ENCODE measurements at places on chromosomes 16 and 17.

DNA sequence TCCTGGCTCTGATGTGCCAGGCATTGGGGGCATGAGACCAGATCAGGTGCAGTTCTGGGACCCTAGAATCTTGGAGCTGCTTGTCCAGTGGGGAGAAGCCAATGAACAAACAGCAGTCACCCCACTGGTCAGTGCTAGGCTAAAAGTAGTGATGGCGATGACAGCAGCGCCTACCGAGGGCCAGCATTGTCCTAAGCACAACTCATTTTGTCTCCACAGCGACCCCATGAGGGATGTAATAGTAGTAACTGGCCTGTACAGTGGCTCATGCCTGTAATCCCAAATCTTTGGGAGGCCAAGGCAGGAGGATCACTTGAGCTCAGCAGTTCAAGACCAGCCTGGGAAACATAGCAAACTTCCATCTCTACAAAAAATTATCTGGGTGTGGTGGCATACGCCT is 6.2 kb downstream of the SMCR8 start:
- DNase-seq = no peak

DNA sequence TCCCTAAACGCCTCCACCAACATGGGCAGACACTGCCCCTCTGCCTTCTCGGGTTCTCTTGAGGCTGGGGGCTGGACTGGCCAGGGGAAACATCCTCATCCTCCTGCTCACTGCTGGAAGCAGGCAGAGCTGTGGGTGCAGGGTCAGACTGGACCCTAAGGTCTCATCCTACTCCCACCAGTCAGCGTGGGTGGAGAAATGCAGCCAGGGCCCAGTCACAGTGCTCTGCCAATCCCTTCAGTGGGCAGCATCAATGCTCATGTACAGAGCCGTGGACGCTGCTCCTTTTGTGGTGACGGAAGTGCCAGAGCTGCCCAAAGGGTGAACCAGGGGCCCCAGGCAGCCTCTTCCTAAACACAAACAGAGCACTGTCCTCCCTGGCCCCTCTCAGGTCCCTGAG is 13.4 kb upstream of the TBX2 start:
- DNase-seq = no peak

DNA sequence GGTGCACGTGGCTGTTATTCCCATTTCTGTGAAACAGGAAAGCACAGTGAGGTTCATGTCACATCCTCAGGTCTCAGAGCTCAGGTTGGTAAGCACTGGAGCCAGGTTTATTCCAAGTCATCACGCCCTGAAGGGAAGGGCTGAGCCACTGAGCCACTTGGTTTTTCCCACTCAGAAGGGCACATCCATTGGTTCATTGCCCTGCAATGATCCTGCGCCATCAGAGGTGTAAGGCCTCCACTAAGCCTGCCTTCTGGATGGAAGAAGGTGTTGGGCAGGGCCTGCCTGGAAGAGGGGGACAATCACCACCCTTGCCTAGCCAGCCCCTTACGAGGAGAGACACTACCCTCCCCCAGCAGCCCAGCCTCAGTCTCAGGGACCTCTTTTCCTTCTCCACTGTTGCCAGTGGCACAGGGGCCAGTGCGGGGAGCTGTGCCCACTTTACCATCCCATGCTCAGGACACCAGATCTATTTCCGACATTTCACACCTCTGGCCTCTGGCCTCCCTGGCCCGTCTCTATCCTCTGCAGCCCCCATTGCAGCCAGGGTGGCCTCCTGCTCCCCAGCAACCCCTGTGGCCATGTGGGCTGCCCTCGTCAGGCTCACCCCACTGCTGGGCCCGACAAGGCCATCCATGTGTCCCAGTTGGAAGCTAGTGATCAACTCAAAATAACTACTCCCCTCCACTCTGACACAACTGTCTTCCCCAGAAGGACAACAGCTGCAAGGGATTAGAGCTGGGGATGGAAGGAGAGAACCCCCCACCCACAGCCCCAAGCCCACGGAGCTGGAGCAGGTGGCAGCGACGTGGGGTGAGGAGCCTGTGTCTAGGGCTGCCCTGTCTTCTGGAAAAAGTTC is 29.9 kb downstream of the CFAP20 start:
- no peak for DNase-seq

GRCh38 chr17:50943575-50943933 is 77.4 kb upstream of the TOB1 start:
- DNase-seq = no peak

DNA sequence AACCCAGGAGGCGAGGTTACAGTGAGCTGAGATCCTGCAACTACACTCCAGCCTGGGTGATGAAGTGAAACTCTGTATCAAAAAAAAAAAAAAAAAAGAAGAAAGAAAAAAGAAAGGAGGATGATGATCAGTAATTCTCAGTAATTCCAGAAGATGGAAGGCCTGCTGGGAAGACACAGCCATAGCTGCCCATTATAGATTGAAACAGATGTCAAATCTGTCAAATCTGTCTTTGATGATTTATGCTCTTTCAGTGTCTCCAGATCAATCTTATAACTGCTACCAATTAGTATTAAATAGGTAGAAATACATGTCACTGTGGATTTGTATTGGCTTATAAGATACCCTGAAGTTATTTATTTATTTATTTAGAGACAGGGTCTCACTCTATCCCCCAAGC is 42.9 kb upstream of the CPPED1 start:
- DNase-seq = no peak

- no peak for DNase-seq
Measured at GRCh38 chr17:62001105-62001504, 64.0 kb downstream of the MED13 start.

DNA sequence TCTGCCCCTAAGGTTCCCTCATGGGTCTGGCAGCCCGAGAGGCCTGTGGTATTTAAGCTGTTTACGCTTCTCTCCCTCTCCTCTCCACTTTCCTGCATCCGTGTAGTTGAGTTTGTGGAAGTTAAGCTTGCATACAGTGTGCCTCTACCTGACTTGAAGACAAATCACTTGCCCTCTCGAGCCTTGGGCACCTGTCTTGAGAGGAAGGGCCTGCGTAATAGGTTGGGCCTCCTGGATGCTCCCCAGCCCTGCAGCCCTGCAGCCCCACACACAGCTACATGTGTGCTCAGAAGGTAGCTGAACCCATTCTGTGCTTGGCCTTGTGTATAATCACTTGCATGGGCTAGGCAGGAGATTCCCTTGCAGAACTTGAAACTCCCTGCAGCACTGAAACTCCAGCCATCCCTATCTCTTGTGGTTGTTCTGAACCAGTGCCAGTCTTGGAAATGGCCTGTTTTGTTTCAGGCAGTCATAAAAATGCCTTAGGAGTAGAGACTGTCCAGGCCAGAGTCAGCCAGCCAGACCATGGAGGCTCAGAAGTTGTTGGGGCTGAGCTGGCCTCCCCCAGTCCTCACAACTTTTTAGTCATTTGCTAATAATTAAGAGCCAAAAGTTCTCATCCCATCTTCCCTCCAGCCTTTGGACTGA is 134.6 kb downstream of the CLEC16A start:
- DNase-seq = no peak

- no peak for DNase-seq
Measured at GRCh38 chr17:511001-511698, 158.5 kb upstream of the RPH3AL start.
